Bronchial epithelial cell (primary cell): ENCODE measurements at places on chromosomes 13 and 19.

GRCh38 chr13:100443998-100444328 is 144.6 kb downstream of the GGACT start:
- DNase-seq, result no peak

GRCh38 chr13:67803118-67803517 is 573.0 kb upstream of the PCDH9 start:
- no peak for DNase-seq

DNA sequence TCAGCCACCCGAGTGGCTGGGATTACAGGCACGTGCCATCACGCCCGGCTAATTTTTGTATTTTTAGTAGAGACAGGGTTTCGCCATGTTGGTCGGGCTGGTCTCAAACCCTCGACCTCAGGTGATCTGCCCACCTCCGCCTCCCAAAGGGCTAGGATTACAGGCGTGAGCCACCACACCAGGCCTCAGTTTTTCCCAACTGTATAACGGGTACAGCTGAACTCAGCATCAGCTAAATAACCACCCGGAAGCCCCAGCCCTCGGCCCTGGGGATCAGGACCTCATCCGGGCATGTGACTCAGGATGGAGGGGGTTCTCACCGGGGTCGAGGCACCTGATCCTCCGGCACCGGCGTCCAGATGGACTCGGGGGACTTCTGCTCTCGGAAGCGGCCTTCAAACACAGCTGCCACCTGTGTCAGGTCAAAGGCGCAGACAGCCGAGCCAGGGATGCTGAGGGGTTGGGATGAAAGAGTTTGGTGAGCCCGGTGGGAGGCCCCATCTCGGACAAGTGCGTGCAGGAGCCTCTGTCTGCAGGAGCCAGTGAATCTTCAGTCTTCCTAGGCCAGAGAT is 8.9 kb downstream of the SEMA6B start:
- DNase-seq, result no peak

DNA sequence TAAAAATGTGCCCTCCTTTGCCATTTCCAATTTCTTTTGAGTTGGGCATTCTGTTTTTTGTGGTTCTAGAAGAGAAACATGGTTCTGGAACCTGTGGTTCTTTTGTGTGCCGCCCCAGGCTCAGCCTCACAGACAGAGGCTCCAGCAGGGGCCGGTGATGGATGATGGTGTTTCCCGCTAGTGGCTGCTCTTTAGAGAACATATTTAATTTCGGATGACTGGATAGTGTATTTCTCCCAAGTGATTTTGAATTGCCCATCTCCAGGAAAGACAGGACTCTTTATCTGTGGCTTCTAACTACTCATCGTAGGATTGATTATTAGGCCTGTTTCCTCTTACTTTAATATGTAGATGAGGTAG is 75.2 kb downstream of the KL start:
- DNase-seq, result no peak

GRCh38 chr13:35917252-35917941 is 213.8 kb downstream of the DCLK1 start:
- DNase-seq, result no peak

- DNase-seq, result no peak
Measured at GRCh38 chr13:84864341-84864740, 934.9 kb downstream of the SLITRK6 start.

DNA sequence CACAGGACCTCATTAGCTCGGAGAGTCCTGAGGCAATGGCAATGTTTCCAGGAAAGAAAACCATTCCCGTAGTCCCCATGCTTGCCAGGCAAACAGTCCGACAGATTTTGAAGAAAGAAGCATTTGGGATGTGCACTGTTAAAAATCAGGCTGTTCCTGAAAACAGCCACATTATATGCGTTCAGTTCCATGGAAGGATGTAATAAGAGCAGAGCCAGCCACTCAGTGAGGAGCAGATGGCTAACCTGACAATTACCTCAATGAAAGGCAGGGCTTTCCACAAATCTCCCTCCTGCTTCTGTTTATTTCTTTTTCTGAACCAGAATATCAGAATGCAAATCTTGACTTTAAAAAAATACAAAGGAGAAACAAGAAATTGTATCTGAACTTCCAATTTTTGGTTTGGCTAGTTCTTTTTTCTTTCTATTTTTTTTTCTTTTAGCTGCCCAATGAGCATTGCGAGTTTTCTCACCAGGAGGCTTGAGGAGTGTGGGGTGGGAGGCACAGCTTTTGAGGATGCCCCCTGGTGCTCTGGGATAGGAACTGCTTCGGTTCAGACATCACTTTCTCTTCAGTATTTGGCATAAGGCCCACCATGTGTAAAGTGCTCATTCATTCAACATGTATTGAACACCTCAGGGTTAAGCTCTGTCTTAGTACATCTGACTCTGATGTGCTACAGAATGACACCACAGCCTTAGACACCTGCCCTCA is 124.2 kb downstream of the TBC1D4 start:
- peak; percentile 51 for DNase-seq
